SIG-M5 (cell line): ENCODE measurements at places on chromosomes 6 and 20.

- no peak for DNase-seq
Observed at GRCh38 chr20:64053841-64054661, 4.6 kb upstream of the SOX18 start.

GRCh38 chr6:87494761-87495422 is 22.1 kb downstream of the SLC35A1 start:
- no peak for DNase-seq

GRCh38 chr6:126173265-126173664 is 166.7 kb upstream of the CENPW start:
- DNase-seq: no peak

- DNase-seq: no peak
Observed at GRCh38 chr6:43943099-43943766, 173.2 kb downstream of the VEGFA start.

- no peak for DNase-seq
Observed at GRCh38 chr20:38315290-38315966, 11.5 kb downstream of the BPI start.

- DNase-seq: no peak
Observed at GRCh38 chr6:139540276-139540675, 165.8 kb upstream of the CITED2 start.
